SK-N-SH treated with all-trans-retinoic acid at 6 μM for 48 hours (cell line): ENCODE measurements at places on chromosomes 2 and 18.

- no peak for ATAC-seq
Measured at GRCh38 chr2:140422759-140423158, 1642.6 kb upstream of the NXPH2 start.

DNA sequence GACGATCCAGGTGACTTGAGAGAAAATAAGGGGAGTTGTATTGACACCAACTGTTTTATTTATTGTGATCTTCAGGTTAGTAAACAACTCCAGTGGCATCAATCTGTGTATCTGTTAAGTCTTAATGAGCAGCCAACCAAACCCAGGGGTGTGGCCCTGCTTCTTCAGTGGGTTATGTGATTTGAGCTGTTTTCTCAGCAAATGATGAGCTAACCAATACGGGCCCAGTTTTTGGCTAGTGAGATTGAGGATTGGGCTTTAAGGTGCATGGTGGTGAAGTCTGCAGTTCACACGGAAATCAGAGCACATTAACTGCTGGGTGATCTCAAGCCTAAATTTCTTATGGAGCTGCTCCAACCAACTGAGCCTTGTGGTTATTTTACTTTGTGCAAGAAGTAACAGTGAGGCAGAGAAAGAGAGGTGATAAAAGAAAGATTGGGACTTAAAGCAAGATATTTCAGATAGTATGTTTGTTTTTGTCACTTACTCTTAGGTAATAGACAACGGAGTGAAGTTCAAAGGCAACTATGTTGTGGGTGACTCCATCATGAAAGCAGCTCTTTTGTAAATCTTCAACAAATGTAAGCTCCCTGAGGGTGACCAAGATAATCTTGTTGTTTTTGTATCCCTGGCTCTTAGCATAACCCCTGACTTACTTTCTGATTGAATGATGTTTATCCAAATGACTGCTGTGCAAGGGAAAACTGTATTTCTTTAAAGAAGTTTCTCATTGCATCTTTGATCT, 2.4 kb downstream of the MTCL1 start:
- peak; percentile 16 for ATAC-seq

GRCh38 chr2:72994282-72994990, 77.1 kb downstream of the SFXN5 start:
- no peak for ATAC-seq

DNA sequence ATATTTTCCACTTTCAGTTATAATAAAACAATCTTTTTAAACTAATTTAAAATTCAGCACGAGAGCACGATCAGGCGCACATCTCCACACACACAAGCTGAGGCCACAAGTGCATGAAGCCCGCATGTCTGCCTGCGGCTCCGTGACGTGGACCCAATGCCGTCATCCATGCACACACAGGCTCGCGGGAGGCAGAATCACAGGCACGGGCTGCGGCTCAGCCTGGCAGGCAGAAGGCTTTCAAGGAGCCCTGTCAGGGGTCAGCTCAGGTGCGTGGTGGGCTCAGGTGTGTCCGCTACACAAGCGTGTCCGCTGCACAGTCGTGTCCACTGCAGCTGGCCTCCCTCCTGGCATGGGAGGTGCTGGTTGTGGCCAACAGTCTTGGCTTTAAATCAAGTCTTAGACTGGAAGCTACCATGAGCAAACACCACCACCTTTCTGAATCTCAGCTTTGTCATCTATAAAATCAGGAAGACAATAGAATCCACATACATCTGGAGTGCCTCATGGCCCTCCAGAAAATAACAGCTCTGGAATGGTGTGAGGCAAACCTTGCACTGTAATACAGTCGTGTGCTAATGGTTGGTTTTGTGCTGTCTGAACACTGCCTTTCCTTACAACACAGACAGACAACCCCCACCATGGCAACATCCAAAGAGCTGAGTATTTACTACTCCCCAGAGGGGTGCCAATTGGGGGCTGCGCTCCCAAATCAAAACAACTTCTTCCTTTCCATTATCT, 210.1 kb downstream of the NDUFA10 start:
- no peak for ATAC-seq

GRCh38 chr2:113966171-113966570, 76.3 kb downstream of the ACTR3 start:
- ATAC-seq = no peak

GRCh38 chr2:237315170-237315828, 98.7 kb downstream of the COL6A3 start:
- peak; percentile 97 for ATAC-seq

- no peak for ATAC-seq
Measured at GRCh38 chr2:5409898-5410381, 282.2 kb upstream of the SOX11 start.

GRCh38 chr2:83378921-83379320, 1080.2 kb downstream of the SUCLG1 start:
- no peak for ATAC-seq

- no peak for ATAC-seq
Measured at GRCh38 chr2:16538707-16539106, 126.9 kb downstream of the CYRIA start.

- ATAC-seq = no peak
Measured at GRCh38 chr2:82226441-82226840, 1921.9 kb upstream of the LRRTM1 start.

GRCh38 chr2:20538308-20539132, 91.6 kb downstream of the RHOB start:
- no peak for ATAC-seq
